ENCODE measurements at places on chromosomes 2 and 18.

- no peak for DNase-seq
Observed at GRCh38 chr2:112332123-112332696, 56.8 kb downstream of the ZC3H6 start.

DNA sequence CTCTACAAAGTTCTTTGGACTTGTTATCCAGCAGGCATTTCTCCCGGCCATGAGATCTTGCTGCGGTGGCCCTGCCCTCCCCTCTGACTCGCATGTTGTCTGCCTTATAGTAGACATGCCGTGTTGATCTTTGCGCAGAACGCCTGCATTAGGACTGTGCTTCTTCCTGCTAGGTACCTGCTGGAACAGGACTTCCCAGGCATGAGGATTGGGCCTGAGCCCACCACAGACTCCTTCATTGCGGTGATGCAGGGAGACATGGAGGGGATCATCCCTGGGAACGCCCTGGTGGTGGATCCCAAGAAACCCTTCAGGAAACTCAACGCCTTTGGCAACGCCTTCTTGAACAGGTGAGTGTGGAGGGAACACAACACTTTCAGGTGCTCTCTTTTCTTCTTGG lies 10.1 kb downstream of the EHD3 start:
- no peak for DNase-seq

- no peak for DNase-seq
Observed at GRCh38 chr18:61841706-61842105, 51.1 kb downstream of the RNF152 start.

DNA sequence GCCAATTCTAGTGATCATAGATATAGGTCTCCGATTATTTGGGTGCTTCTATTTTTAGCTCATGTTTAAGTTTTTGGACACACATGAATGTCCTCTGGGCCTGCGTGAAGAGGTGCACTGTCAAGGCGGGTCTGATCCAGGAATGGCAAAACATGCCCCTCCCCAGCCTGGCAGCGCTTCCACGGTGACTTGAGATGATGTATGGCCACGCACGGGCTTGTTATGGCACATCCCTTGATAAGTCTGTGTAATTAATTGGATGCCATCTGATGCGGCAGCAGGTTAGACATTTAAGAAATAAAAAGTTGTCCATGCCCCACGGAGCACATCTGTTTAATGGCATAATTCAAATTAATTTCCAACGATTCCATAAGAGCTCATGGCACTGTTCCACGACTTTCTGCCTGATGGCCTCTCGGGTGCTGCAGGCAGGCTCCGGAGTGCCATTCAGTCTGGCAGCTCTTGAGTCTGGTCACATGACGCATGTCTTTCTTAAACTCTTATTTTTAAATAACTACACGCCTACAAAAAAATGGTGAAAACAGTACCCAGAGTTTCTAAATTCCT lies 151.4 kb downstream of the ACKR3 start:
- no peak for DNase-seq

- no peak for DNase-seq
Observed at GRCh38 chr2:113219889-113220641, 46.3 kb downstream of the PSD4 start.

All from NCI-H2081 treated with DMSO at 0.1 percent for 48 hours (cell line).